ENCODE measurements at places on chromosomes 16 and 17. TPM values are rescaled to one million over a fixed set of nuclear protein-coding genes. Genes with fewer than 3 reads are reported as not detected.

DNA sequence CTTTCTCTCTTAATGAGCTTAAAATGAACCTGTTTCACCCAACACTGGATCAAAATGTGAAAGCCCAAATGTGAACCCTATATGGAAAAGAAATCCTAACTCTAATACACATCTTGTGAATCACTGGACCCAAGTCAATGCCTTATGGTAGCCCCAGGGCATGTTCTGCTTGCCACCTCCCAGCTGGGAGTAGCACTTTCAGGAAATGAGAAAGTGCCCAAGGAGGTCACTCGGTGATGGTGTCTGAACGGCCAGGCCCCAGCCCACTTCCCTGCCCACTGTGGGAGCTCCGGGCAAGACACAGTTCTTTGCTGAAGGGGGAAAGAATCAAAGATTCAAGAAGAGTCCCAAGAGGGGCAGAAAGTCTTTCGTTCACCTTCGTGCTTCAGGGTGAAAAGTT lies 46.1 kb downstream of the GTF3C1 start:
- no peaks in the 10 kb centered on the region for H3K27me3 ChIP-seq

DNA sequence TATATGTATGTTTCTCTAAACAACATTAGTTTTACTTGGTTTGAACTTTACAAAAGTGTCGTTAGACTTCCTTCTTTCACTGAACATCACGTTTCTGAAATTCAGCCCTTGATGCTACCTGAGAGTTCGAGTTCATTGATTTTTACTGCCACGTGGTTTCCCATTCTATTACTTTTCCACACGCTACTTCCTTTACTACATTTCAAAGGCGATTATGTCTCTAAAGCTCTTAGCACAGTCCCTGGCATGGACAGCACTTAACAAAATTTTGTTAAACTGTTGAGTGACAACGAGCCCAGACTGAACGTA lies 15.9 kb upstream of the ARHGAP17 start:
- H3K4me3 ChIP-seq, result peak overlapping the region; percentile 98
- peak overlapping the region; percentile 72 for H3K27ac ChIP-seq

- peak; percentile 66 for DNase-seq
- no peak overlapping the region for H3K4me3 ChIP-seq
- H3K27me3 ChIP-seq, result peaks cover 12% of the 10 kb centered on the region
- H3K4me1 ChIP-seq, result peaks cover 7% of the 10 kb centered on the region
These were observed 240.0 kb downstream of the C16orf95 start for GRCh38 chr16:87076950-87077749.

GRCh38 chr17:28369684-28370034 lies 448 bp downstream of the VTN start:
- peaks cover 4% of the 10 kb centered on the region for H3K36me3 ChIP-seq
- H3K27ac ChIP-seq, result peak overlapping the region; percentile 91
- peak overlapping the region; percentile 79 for H3K4me3 ChIP-seq

DNA sequence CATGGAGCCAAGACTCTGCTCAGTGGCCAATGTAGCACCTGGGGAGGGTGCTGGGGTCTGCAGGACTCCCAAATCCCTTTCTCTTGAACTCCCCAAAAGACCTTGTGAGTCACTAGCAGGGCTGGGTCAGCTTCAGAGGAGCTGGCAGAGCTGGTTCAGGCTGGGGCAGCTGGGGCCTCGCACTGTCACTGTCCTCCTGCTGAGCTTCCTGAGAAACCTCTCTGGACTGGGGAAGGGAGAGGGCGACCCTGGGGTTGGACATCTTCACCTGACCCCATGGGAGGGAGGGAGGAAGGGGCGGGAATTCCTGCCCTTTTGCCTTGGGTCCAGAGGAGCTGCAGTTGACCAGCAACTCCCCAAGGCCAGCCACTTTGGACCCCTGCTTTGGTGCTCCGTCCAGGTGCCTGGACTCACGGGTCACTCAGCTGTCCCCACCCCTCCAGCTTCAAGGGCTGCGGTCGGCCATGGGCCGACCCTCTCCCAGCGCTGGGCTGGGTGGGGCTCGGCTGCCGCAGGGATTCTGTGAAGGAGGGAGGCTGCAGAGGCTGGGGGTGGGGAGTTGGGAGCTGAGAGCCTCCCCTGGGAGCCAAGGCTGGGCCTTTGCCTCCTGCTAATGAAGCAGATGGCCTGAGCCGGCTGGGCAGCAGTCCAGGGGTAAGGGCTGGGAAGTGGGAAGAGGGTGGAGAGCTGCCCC lies 9.2 kb downstream of the FMNL1 start:
- H3K36me3 ChIP-seq, result no peaks in the 10 kb centered on the region
- DNase-seq, result no peak
- H3K4me3 ChIP-seq, result no peak overlapping the region
- peaks cover 30% of the 10 kb centered on the region for H3K27me3 ChIP-seq
- H3K4me1 ChIP-seq, result no peaks in the 10 kb centered on the region

DNA sequence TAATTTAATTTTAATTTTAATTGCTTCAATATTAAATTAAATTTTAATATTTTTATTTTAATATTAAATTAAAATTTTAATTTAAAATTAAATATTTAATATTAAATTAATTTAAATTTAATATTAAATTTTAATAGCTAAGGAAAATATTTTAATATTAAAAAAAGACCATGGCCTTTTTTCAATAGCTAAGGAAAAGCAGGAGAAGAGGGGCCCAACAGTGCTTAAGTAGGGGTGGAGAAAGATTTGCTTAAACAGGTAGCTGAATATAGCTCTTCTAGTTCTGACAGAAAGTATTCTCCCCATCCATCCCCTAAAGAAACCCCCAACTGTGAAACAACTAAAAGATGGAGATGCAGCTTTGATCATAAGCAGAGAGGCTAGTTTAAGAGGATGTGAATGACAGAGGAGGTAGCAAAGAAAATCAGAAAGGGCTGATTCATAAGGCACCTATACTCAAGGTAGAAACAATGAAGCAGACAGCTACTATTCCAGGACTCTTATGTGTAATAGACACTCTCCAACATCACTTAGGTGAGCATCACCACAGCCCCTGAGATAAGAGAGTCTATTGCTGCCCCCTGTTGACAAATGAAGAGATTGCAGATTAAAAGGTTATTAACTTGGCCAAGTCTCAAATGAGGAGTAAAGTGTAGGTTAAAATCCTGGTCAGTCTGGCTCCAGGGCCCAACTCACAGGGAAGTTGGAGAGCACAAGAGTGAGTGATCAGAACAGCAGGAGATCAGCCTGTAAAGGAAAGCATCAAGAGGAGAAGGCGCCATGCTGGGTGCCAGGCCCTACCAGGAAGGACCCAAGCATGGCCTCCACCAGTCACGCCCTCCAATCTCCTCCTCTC lies 7.8 kb upstream of the RNASEK start:
- H3K4me3 ChIP-seq, result peak overlapping the region; percentile 23
- H3K4me1 ChIP-seq, result peaks cover 6% of the 10 kb centered on the region
- H3K27me3 ChIP-seq, result no peaks in the 10 kb centered on the region
- peaks cover 26% of the 10 kb centered on the region for H3K36me3 ChIP-seq

The DHRS7B gene
- total RNA-seq, result 17.5 TPM

The GUCY2D gene
- total RNA-seq, result 0.29 TPM

GRCh38 chr17:60525328-60525684 lies 736 bp downstream of the APPBP2 start:
- peak overlapping the region; percentile 95 for H3K4me3 ChIP-seq
- peak overlapping the region; percentile 99 for H3K27ac ChIP-seq
- peaks cover 15% of the 10 kb centered on the region for H3K4me1 ChIP-seq
- peaks cover 10% of the 10 kb centered on the region for H3K36me3 ChIP-seq

The MAP2K6 gene
- 11.9 TPM for total RNA-seq

DNA sequence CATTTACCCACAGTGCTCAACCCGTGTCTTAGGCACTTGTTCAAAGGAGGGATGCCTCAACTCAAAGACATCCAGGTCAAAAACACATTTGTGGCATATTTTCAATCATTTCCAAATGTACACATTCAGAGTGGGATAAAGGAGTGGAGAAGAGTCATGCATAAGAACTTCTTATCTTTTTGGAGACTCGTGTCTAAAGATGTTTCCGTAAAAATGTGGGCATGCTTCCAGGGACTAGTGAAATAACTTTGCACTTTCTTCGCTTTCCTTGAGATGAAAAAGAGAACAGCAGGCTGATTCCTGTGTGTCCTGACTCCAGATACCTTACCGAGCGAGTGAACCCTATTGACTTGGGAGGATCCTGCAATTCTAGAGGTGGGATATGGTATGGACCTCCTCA lies 256.6 kb upstream of the KCNJ16 start:
- no peak for DNase-seq
- H3K27me3 ChIP-seq, result no peaks in the 10 kb centered on the region
- H3K27ac ChIP-seq, result no peak overlapping the region
- H3K36me3 ChIP-seq, result no peaks in the 10 kb centered on the region

The NSRP1 gene
- total RNA-seq, result 23.0 TPM

DNA sequence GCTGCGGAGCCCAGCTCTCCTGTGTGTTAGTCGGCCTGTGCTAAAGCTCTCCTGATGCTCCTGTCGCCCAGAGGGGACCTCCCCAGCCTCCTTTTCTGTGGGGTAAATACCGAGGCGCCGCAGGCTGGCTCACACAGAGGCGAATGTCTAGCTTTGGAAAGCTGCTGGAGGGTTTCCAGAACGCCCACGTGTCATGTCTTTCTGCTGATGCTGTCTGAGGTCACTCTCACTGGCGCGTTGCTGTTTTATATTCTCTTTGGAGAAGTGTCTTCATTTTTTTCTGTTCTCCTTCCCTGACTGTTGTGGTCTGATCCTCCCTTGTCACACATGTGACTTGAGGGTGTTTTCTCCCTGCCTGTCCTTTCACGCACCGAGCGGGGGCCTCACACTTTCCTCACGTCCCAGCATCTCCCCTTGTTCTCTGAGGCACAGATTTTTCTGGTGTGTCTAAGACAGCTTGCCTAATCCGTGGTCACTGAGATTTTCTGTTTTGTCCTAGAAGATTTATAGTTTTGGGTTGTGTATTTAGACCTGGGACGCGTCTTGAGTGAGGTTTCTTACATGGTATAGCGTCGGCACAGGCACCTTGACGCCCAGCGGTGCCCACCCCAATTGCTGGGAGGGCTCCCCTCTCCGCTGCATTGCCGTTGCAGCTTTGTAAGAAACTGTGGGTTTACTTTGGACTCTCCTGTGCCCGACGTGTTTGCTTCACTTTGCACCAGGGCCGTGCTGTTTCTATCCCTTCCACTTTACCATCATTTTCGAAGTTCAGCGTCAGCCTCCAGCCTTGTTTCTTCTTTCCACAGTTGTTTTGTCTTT lies 92.1 kb upstream of the ZNF750 start:
- peaks cover 13% of the 10 kb centered on the region for H3K36me3 ChIP-seq
- peak; percentile 60 for DNase-seq
- H3K27ac ChIP-seq, result peak overlapping the region; percentile 8
- H3K4me1 ChIP-seq, result no peaks in the 10 kb centered on the region
- H3K27me3 ChIP-seq, result no peaks in the 10 kb centered on the region

The CAVIN1 gene
- total RNA-seq, result 49.0 TPM

GRCh38 chr16:57529391-57530103 lies 6.8 kb downstream of the CCDC102A start:
- no peaks in the 10 kb centered on the region for H3K36me3 ChIP-seq
- peak overlapping the region; percentile 5 for H3K27ac ChIP-seq
- DNase-seq, result no peak

DNA sequence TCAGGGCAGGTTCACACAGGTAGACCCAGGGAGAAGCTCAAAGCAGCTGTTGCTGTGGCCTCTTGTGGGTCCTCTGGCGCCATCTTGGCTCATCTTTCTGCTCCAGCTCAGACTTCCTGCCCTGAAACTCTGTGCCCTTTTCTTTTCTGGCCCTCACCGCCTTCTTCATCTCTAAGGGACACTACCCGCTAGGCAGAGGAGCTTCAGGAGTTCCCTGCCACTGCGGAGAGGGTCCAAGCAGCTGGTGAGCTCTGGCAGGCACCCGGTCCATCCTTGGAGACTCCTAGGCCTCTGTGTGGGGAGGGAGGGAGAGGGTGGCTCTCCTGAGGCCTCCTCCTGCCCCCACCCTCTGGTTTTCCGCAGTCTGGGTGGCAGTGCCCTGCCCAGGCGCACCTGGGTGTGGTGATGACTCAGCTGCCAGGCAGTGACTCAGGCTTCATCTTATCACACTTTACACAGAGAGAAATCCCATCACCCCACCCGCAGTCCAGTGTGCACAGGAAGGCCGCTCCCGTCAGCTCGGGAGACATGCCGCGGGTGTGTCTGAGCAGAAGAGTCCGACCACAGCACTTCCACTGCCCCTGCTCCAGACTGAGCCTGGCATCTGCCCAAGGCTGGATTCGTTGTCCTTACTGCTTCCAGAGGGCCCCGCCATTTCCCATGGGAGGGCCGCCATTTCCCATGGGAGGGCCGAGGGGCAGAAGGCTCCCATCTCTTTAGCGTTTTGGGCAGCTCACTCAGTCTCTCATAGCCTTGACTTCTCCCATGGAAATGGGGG lies 7.3 kb downstream of the NT5C start:
- no peak for DNase-seq
- H3K4me3 ChIP-seq, result no peak overlapping the region
- H3K27me3 ChIP-seq, result no peaks in the 10 kb centered on the region
- H3K27ac ChIP-seq, result peak overlapping the region; percentile 66

The CDH8 gene
- 8.0 TPM for total RNA-seq

The CCL4L2 gene
- total RNA-seq, result not detected

GRCh38 chr16:75928295-75928694 lies 202.0 kb upstream of the CPHXL start:
- no peaks in the 10 kb centered on the region for H3K4me1 ChIP-seq
- no peak overlapping the region for H3K4me3 ChIP-seq
- DNase-seq, result no peak
- H3K27ac ChIP-seq, result no peak overlapping the region
- no peaks in the 10 kb centered on the region for H3K36me3 ChIP-seq
- H3K27me3 ChIP-seq, result no peaks in the 10 kb centered on the region

DNA sequence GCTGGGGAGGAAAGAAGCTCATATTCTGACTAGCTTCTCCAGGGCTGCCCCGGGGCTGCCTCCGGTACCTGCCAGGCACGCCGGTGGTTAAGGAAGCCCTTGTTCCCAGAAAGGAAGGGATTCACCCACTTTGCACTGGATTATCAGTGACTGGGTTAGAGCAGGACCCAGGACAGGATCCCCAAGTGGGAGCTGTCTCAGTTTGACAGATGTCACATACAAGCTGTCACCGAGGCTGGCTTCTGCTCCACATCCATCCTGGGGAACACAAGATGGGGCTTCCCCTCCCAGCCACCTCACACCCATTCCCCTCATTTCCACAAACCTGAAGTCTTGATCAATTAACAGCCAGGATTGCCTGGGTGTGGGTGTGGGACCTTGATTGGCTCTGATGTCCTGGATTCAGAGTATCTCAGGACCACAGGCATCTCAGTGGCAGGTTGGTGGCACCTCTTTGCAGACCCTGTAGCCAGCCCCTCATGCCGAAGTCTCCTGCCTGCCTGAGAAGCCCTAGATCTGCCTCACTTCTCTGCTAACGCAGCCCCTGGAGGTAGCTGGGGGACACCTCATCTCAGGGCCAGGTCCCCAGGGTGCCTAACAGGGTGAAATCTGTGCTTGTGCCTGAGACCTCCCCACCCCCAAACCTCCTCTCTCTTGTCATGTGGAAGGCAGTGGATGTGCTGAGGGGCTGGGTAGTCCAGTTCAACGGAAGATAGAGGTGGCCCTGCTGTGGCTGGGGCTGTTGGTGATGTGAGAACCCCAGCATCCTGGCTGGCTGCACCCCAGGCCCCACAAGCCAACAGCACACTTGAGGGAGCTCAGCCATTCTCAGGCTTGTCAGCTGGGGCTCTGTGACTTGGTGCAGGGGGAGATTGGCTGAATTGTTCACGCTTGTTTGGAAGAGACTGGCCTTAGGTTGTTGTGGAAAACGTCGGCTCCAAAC lies 1.4 kb downstream of the CACNG5 start:
- DNase-seq, result no peak
- peaks cover 71% of the 10 kb centered on the region for H3K27me3 ChIP-seq
- H3K36me3 ChIP-seq, result no peaks in the 10 kb centered on the region
- peak overlapping the region; percentile 41 for H3K4me3 ChIP-seq
- H3K27ac ChIP-seq, result no peak overlapping the region

The SPATA22 gene
- not detected for total RNA-seq

- H3K27ac ChIP-seq, result no peak overlapping the region
- DNase-seq, result peak; percentile 32
- no peak overlapping the region for H3K4me3 ChIP-seq
- no peaks in the 10 kb centered on the region for H3K27me3 ChIP-seq
- H3K36me3 ChIP-seq, result peaks cover 62% of the 10 kb centered on the region
- peaks cover 51% of the 10 kb centered on the region for H3K4me1 ChIP-seq
These were observed 5.9 kb downstream of the DYNLL2 start for GRCh38 chr17:58089111-58089510.

Data from type B pancreatic cell (in vitro differentiated cells).